ENCODE measurements at places on chromosomes 5 and 9. TPM values are rescaled to one million over a fixed set of nuclear protein-coding genes. Genes with fewer than 3 reads are reported as not detected.
A peak's percentile ranks its signal among the peaks of the same experiment; 100 is the strongest.

GRCh38 chr5:91469517-91470165 is 86.5 kb upstream of the ARRDC3 start:
- DNase-seq = no peak

DNA sequence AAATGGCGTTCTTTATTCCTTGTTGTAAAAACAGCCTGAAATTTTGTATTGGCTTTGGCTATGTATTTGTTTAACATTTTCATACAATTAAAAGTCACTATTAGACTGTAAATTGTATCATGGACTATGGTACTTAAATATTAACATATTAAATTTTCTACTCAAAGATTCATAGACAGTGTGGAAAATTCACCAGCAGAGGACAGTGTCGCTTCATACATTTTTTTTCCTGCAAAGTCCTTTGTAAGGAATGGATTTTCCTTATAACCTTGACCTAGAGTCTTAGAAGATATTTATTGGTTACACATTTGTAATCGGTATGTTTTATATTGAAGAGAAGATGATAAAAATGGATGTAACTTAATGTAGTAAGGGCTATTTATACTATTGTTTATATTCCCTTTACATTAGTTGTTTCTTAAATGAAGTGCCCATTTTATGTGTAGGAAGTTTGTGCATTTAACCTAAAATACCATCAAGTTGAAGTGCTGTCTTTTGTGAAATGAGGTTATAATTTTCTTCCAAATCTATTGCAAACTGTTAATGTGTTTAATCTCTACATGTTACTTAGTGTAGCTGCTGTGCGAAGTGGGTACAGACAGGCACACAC is 150.1 kb downstream of the KDM4C start:
- peak; percentile 24 for DNase-seq

PRLR gene
- total RNA-seq = 0.10 TPM

BARHL1 gene
- total RNA-seq = not detected
